Activated CD4-positive, alpha-beta T cell treated with anti-CD3 and anti-CD28 coated beads for 48 hours (primary cell): ENCODE measurements at places on chromosomes 12 and 14.

- no peak for DNase-seq
These were observed 425.2 kb downstream of the PCNX1 start for GRCh38 chr14:71332476-71332875.

DNA sequence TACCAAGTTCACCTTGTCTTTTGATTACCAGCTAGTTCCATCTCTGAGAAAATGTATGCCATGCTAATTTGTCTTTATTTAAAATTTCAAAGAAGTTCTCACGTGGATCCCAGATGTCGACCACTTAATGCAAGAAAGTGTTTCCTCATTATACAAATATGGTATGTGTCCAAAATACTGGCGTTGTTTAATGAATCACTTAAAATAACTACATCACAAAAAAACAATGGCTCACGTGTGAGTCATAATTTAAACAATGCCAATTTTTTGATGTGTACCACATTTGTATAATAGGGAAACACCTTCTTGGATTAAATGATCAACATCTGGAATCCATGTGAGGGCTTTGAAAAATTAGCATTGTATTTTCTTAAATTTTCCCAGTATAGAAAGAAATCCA is 40.8 kb downstream of the DBX2 start:
- DNase-seq, result no peak

- DNase-seq, result no peak
These were observed 51.2 kb downstream of the TESPA1 start for GRCh38 chr12:54933376-54933775.

GRCh38 chr12:100666588-100666987 is 93.1 kb downstream of the GAS2L3 start:
- DNase-seq, result no peak

DNA sequence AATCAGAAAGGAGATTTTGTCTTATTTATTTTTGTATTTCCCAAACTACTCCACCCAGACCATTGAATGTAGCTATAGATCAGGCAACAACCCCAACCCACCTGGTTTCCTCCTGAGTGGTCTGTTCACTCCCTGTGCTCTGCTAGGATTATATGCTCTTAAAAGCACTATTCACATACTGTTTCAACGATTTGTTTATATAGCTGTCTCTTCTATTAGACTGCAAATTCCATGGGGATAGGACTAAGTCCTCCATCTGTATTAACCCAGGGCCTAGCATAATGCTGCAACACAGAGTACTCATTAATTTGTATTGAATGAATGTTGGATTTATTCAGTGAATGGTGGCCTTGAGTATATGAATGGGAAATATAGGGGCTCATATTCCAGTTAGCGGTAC is 307.6 kb downstream of the RAD51B start:
- DNase-seq, result no peak

DNA sequence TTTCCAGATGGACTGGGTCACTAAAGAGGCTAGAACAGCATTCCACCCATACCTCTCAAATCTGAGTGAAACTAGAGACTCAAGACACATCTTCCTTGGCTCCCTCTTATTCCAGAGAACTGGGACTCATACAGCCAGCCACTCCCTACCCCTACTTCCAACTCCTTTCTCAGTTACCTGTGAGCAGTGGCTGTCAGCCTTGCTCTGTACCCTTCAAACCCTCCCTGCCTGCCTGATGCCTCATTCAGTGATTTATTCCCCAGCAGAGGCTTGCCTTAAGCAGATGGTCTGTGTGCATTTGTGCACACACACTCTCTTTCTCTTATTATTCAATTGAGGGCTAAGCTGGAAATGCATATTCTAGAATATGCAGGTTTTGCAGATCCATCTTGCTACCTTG is 14.6 kb downstream of the GPR84 start:
- DNase-seq, result no peak

DNA sequence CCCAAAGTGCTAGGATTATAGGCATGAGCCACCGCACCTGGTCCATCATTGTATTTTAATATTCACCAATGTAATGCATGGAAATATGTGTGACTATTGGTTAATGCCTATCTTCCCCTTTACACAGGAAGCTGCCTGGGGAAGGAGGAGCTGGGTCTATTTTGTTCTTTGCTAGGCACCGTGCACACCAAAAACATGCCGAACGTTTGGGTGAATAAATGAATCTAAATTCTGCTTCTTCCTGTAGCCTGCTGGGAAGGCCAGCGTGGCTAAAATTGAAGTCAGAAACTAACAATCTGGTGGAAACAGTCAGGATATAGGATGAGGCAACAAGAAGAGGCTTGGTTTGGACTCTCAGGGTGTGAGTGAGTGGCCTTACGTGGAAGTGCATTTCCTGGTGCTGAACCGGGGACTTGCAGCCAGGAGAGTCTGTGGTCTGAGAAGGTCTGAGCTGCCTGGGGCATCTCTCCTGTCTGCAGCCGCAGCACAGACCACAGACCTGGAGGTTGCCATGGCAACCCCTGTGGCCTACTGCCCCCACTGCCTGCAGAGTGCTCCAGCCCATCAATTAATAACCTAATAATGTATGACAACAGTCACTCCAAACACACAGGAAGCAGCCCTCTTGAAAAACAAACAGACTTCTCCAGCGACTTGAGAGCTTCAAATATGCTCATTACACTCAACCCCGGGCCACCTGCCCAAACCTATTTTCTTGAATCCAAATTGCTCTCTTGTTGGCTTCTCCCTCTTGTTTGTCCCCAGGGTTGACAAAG is 5.5 kb upstream of the GPR68 start:
- DNase-seq, result no peak

GRCh38 chr12:131003716-131004045 is 50.0 kb downstream of the ADGRD1 start:
- no peak for DNase-seq

DNA sequence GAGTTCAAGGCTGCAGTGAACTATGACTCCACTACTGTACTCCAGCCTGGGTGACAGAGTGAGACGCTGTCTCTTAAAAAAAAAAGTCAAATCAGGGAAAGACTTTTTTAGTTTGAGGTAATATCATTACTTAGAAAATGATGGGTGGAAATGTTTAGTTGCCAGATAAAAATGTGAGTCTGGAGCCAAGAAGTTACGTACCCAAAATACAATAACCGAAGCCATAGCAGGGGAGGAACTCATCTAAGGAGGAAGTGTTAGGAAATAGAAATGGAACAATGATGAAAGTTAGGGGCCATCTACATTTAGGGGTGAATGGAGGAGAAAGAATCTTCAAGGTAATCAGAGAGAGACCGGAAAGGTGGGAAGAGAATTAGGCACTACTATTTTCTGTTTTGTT is 98.8 kb downstream of the DACT1 start:
- no peak for DNase-seq

GRCh38 chr14:105467942-105468471 is 6.6 kb upstream of the CRIP2 start:
- DNase-seq, result no peak

DNA sequence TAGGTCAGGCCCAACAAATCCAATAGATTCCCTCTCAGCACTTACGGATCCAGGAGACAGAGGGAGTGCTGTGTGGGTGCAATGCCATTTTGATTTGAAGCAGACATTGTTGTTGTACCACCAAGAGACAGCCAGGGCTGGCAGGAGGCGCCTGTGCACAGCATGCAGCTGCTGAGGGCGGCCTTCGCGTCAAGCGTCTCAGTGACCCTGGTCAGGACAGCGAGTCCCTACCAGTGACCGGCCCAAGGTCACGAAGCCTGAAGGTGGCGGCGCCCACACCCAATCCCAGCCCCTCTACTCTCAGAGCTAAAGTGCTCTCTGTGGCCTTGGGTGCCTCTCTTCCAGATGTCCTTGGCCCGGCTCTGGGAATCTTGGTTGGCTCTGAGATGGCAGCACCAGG is 40.5 kb downstream of the PRMT8 start:
- no peak for DNase-seq

DNA sequence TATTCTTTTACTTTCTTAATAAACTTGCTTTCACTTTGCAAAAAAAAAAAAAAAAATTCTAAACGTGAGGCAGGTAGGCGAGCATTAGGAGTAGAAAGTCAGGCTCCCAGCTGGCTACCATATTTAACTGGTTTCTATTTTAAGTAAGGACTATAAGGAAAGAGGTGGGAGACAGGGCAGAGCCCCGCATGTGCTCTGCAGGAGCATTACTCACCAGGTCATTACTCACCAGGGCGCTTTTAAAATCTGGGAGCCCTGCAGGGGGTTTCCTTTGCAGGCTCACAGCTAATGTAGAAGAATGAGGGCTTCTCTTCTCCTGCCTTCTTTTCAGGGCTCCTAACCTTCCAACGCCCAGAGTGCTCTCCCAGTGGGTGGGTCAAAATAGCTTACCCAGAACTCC is 14.0 kb upstream of the DPF3 start:
- DNase-seq, result no peak

DNA sequence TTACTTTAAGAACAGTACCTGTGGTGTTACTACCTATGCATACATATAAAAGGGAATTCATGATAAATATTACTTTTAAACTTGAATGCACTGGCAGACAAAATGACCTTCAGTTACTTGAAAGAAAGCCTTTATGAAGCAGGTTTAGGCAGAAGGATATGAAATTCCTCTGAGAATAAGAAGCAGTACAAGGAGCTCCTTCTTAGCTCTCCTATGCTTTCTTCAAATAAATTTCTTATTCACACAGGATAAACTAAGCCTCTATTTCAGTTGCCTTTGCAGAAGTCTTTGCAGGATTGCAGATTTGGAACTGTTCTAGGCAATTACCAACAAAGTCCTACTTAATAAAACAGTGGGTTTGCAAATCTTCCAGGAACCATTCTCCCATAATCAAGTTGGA is 1.0 kb downstream of the EPYC start:
- DNase-seq, result no peak

- DNase-seq, result peak; percentile 67
These were observed 17.6 kb downstream of the BATF start for GRCh38 chr14:75539561-75540478.

DNA sequence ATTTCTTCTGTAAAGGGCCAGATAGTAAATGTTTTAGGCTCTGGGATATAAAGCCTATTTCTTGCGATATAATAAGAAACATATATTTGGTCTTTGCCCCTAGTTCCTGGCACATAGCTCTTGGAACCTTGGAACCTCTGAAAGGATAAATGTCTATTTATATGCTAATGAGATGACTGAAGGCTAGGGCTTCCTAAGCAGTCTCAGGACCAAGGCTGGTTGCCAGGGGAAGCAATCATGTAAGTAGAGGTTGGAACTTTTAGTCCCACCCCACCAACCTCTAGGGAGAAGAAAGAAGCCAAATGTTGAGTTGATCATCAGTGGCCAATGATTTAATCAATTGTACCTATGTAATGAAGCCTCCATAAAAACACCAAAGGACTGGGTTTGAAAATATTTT is 26.6 kb upstream of the NFYB start:
- no peak for DNase-seq

- no peak for DNase-seq
These were observed 244.6 kb downstream of the SLC41A2 start for GRCh38 chr12:104713444-104713843.

DNA sequence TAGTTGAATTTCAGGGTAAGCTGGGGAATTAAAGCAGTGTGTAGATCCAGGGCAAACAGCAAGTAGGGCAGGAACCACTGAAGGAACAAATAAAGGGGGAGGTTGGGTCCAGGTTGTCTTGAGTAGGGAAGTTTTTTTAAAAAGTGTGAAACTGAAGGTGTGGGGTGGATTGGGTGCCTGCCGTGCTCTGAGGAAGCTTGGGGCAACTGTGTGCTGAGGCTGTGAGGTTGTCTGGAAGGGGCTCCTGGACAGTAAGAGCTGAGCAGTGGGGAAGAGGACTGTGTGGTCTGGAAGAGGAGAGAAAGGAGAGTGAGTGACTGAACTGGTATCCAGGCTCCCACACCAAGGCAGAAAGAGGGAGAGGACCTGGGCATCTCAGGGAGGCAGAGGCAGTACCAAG is 10.9 kb upstream of the GPR162 start:
- no peak for DNase-seq

- DNase-seq, result no peak
These were observed 4.5 kb downstream of the B4GALNT1 start for GRCh38 chr12:57628280-57629191.

DNA sequence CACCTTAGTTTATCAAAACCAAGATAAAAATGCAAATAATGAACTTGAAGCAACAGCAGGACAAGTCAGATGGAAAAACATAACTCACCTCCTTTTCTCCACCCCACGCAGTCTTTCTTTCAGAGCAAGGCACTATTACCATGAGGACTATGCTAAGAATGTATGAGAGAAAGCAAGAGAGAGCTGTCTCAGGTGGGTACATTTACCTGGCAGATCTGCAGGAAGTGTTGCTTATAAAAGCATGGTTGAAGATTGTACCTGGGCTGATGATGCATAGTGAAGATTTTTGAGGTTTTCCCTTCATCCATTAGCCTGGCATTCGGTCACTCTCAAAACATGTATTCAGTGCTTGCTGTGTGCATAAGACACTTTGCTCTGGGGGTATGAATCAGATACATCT is 68.8 kb upstream of the IFNG-AS1 start:
- DNase-seq, result no peak

- no peak for DNase-seq
These were observed 27.1 kb downstream of the FMNL3 start for GRCh38 chr12:49680075-49680474.

- no peak for DNase-seq
These were observed 674.3 kb upstream of the MDGA2 start for GRCh38 chr14:48349689-48350088.

- peak; percentile 51 for DNase-seq
These were observed 34.3 kb upstream of the SLC38A1 start for GRCh38 chr12:46303039-46303666.

GRCh38 chr12:88993651-88994050 is 358.6 kb downstream of the DUSP6 start:
- DNase-seq, result no peak

GRCh38 chr12:80059102-80059501 is 40.2 kb upstream of the OTOGL start:
- no peak for DNase-seq

- no peak for DNase-seq
These were observed 199.6 kb upstream of the TMEM260 start for GRCh38 chr14:56379956-56380355.

DNA sequence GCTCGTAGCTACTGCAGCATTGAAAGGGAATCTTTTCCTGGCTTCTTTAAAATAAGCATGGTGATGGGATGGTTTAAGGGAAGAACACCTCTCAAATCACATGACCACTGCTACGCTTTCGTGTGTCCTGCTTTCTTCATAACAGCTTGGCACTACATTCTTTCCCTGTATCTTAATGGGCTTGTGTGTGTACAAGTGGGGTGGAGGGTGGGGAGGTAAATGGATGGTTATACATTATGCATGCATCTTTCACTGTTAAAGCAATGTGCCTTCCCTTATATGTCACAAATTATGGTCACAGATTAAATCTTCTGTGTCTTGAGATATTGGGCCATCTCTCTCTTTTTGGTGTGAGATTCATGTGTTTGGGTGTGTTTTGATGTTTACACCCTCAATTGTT is 169.4 kb upstream of the GARIN2 start:
- no peak for DNase-seq

- no peak for DNase-seq
These were observed 16.6 kb upstream of the FBXO34 start for GRCh38 chr14:55254581-55254980.

GRCh38 chr12:32568228-32568627 is 110.9 kb upstream of the DNM1L start:
- no peak for DNase-seq

DNA sequence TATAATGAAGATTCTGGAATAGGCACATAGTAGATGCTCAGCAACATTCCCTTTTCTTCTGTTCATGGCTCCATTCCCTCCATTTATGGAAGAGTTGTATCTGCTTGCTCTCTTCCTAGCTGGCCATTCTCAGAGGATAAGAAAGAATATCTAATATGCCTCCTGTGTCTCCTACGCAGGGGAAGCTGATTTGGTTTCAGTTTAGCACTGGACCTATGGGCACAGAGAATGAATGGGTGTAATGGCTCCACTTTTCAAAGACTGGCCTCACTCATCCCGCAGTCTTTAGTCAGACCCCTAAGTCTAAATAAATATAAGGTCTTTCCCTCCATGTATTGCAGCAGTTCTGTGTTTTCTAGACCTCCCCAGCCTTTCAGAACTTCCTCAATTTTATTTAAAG is 2.0 kb downstream of the PKP2 start:
- DNase-seq, result no peak
